ENCODE measurements at places on chromosomes 2 and 18.

GRCh38 chr2:240435948-240436682, 652 bp downstream of the GPC1 start:
- no peak for DNase-seq

DNA sequence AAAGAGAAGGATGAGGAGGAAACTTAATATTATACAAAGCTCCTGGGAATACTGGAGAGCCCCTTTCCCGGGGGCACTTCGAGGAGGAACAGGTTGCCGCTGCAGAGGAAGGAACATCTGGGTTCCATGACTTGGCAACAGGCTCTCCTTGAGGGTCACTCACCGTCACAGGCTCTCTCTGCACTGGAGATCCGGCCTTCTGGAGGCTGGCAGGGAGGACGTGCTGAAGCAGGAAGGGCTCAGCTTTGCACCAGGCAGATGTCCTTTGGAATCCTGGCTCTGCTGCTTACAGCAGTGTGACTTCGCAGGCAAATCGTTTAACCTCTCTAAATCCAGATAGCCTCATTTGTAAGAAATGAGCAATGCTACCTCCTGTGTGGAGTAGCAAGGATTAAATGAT, 2.9 kb upstream of the DPYSL5 start:
- DNase-seq, result no peak

DNA sequence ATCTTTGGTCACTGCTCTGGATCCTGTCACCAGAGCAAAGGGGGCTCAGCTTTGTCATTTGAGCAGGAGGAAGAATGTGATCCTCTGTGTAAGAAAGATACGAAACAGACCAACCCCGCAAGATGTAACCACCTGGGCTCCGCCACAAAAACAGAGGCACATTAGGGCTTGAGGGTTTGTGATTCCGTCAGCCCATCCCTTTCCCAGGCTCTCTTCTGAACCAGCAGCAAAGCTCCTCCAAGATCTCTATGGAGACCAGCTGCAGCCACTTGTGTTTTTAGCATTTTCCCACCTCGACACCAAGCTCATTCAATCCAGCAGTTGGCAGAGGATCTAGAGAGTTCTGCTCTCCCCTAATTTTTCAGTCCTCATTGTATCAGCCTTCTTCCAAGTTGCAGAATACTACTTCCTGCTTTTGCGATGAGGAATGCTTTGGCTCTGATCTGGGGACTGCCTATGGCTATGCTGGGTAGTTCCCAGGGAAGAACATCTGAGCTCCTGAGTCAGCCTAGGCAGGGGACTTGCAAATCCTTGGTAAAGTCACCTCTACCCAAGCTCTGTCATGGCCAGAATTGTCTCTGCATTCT, 139.6 kb upstream of the RAB12 start:
- DNase-seq, result no peak

- DNase-seq, result no peak
Measured at GRCh38 chr18:79780547-79780946, 17.2 kb upstream of the KCNG2 start.

DNA sequence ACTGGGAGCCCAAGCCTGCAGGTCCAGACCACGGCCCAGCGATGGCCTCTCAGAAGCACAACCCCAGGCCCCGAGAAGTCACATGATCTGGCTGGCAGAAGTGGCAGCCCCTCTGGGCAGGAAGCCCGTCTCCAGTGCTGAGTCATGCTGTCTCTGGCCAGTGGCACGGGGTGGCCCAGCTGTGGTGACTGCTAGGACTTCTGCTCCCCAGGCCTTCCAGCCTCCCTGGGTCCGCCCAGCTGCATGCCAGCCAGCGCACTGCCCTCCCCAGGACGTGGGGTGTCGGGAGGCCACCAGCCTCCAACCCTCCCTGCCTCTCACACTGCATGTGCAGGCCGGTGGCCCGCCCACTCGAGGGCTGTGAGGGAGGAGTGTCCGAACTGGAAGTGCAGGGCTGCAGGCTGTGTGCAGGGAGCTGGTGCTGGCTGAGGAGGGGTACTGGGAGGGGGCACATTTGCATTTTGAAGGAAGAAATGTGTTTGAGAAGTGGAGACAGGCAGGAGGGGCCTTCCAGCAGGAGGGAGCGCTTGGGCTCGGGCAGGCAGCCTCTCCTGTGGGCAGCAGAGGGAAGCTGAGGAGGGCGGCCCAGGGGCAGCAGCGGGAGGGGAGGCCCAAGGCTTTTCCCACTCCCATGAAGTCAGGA, 17.0 kb upstream of the HPCAL1 start:
- no peak for DNase-seq

DNA sequence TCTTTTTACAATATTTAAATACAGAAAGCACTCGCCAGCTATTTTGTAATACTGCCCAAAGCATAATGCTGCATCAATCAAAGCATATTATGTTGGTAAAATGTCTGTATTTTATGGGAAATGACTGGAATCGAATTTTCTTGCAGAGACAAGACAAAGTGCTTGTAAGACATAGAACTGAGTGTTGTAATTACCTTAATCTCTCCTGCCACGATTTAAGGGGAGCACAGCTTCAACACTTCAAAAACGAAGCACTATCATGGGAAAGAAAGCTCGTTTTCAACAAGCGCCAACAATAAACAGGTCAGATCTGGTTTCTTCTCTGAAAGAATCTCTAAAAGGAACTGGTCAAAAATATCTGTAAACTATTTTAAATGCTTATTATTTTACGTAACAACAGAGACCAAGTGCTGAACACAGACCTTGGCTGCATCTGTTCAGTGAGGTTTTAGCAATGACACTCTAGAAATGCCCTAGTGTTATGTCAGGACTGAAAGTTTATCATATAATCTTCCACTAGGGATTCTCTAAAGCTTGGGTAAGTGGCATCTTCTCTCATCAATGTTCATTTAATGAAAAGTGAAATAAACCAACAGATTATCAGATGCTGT, 19.0 kb downstream of the RND3 start:
- DNase-seq, result no peak

DNA sequence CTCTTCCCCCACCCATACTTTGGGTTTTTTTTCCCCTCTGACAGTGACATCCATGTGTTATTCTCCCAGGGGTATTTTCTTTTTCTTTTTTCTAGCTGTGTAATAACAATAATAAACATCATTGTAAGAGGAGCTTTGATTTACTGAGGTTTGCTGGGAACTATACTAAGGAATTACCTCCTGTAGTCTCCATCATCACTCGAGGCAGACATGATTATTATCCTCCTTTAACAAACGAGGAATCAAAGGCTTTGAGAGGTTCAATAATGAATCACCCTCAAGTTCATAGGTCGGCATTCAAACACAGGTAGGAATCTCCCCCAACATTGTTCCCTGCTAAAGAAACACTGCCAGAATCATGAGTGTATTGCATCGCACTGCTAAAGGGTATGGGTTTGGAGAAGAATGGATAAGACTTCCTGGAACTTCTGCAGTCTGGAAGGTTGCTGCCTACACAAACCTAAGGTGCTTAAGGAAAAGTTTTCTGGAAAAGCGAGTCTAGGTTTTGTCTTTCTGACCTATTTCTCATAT, 260.2 kb upstream of the SESTD1 start:
- DNase-seq, result no peak

Data from activated CD8-positive, alpha-beta memory T cell treated with anti-CD3 and anti-CD28 coated beads, Interleukin-2, amount 50 U/mL, for 4 hours (primary cell).